ENCODE measurements at places on chromosomes 7 and 10. TPM values are rescaled to one million over a fixed set of nuclear protein-coding genes. Genes with fewer than 3 reads are reported as not detected.

DNA sequence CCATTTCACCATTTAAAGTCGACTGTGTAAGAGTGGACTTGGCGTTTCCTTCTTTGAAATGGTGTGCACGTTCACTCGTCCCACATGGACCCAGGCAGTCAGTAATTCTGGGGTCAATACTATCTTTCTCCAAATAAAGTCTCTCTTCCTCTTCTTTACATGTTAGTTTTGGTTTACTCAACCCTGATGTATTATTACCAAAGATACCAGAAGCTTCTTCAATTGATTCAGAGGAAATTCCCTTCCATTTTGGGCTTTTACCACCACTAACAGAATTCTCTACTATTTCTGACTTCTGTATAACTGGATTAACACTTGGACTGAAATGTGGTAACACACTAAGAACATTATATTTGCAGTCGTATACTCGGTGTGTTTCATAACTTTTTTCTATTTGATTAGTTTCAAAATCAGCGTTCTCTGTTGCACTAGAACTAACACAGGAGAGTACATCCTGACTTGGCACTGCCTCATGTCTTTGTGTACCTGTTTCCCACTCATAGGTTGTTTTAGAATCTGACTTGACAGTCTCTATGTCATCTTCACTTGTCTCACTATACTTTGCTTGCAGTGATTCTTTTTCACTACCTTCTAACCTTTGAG, 60.8 kb downstream of the LARP4B start:
- no peak for DNase-seq

- peak; percentile 66 for DNase-seq
Measured at GRCh38 chr10:27490807-27491206, 13.3 kb upstream of the RAB18 start.

GRCh38 chr7:144404946-144405345, 1.5 kb upstream of the NOBOX start:
- DNase-seq: no peak

GRCh38 chr7:143214789-143215679, 6.8 kb upstream of the TAS2R40 start:
- DNase-seq: peak; percentile 76

DNA sequence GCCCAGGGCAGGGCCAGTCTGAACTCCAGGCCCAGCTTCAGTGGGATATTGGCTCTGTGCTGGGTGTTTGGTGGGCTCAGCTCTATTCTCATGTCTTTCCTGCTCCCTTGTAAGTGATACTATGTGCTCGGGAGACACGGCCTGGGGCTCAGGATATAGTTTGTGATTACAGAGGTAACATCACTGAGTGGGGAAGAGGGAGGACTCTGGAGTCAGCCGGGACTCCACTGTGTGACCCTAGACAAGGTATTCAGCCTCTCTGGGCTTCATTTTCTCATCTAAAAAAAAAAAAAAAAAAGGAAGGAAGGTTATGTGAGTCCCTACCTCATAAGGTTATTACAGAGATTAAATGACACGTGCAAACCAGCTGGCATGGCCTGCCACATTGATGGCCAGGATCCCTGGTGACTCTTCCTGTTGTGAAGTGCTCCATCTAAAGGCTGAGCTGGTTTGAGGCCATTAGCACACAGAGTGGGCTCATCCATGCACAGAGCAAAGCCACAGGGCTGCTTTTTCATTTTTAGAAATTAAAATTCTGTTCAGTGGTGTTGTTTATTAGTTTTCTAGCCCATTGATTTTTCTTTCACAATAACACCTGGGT, 15.7 kb downstream of the SLC13A4 start:
- DNase-seq: peak; percentile 38

DNA sequence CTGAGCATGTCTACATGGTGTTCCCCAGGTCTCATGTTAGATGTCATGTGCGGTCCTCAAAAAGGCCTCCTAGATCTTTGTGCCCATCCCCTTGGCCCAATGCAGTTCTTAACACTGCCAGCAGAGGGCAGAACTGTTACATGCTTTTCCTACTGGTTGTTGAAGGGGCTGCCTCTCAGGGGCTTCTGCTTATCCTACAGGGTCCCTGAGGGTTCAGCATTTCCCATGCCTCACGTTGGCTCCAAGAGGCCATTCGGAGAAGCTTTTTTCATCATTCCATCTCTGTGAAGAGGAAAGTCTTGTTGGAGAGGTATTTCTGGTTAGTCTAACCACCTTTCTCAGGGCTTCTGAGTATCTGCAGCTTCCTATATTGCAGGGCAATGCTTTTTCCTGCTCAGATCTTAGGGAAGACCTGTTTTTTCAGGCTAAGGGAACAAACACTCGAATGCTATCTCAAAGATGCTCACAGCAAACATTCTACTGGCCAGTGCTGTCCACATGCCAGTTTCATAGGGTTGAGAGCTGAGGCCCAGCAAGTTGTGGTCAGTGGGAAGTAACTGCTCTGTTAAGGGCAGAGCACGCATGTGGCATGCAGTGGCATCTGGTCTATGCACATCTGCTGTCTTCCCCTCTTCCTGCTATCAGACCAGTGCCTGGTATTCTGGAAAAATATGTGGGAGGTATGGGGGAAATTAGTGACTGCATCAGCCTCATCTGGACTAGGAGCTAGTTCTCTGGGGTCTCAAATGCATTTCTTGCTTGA, 31.5 kb downstream of the MBL2 start:
- DNase-seq: peak; percentile 16

DNA sequence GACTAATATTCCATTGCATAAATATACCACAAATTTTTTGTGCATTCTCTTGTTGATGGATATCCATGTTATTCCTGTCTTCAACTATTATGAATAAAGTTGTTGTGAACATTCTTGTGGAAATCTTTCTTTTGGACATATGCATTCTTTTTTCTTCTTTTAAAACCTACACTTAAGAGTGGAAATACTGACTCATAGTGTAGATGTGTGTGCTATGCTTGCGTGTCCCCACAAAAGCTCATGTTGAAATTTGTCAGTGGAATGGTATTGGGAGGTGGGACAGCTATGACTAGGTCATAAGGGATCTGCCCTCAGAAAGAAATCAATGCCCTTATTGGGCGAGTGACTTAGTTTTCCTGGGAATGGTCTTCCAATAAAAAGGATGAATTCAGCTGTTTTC, 203.6 kb upstream of the PRSS58 start:
- DNase-seq: peak; percentile 87

GRCh38 chr7:65475734-65476319, 102.2 kb downstream of the ZNF92 start:
- peak; percentile 37 for DNase-seq

DNA sequence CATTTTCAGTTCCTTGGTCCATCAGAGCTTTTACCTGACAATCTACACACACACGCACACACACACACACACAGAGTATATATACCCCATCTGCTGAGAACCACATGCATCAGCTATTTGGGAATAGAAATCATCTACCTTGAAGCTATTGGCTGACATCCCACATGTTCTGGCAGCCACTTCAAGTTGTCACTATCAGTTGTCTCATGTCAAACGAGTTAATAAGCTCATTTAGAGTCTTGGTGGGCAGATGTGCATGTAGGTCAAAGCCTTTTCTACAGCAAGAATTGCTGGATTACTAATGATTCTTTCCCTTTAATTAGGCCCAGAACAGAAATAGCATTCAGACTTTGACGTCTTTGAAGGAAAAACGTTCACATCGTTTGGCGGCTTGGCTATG, 36.8 kb downstream of the COL28A1 start:
- DNase-seq: no peak

DNA sequence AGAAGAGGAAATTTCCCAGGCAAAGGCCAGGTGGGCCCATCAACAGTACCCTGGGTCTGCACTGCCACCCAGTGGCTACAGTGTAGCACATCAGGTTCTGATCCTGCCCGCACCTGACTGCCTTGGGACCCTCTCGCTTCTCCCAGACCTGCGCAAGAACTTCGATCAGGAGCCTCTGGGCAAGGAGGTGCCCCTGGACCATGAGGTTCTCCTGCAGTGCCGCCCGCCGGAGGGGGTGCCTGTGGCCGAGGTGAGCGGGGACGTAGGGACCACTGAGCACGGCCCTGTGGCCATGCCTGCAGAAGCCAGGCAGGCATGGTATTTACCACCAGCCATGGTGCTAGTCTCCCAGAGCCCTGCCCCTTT, 33.9 kb upstream of the SLC29A3 start:
- peak; percentile 29 for DNase-seq

DNA sequence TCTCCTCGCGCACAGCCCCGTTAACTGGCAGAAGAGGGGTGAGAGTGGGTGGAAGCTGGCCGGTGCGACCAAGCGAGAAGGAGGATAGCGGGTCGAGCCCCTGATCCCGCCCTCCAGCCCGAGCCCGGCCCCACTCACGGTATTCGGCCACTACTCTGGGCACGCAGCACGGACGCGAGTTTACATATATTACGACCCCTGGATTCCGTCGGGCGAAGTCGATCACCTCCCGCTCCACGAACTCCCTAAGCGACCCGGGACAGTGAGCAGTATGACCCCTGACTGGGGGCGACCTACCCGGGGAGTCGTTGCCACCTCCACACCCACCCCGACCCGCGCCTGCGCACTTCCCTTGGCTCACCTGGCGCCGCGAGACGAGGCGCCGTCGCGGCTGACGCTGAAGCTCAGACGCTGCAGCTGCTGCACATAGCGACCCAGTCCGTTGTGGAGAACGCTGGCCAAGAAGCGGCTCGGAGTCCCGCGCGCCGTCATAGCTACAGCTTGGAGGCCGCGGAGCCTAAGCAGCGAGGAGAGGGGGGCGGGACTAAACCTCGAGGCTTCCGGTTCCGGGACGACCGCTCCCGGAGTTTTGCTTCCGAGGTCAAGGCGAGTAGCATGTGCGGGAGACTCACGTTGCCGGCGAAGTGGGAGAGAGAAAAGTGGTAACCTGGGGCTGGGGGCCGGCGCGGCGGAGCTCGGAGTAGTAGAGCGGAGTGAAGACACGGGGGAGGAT, at the start of the genes MRPL43 and TWNK:
Gene MRPL43, minus strand, starts transcription at position 546 of the 733 bp plus-strand sequence. Its CDS starts 54 bp downstream, at position 492.
Gene TWNK, plus strand, starts transcription at position 592 of the 733 bp plus-strand sequence. CDS start 668 bp downstream, outside the sequence.
- peak; percentile 69 for DNase-seq

DNA sequence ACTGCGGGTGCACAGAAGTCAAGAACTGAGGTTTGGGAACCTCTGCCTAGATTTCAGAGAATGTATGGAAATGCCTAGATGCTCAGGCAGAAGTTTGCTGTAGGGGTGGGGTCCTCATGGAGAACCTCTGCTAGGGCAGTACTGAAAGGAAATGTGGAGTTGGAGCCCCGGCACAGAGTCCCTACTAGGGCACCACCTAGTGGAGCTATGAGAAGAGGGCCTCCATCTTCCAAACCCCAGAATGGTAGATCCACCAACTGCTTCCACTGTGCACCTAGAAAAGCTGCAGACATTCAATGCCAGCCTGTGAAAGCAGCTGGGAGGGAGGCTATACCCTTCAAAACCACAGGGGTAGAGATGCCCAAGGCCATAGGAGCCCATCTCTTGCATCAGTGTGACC, 1336.0 kb upstream of the CELF2 start:
- DNase-seq: no peak

- no peak for DNase-seq
Measured at GRCh38 chr7:77665161-77665560, 31.1 kb upstream of the RSBN1L start.

GRCh38 chr7:70953331-70953741, 178.6 kb upstream of the GALNT17 start:
- DNase-seq: no peak

DNA sequence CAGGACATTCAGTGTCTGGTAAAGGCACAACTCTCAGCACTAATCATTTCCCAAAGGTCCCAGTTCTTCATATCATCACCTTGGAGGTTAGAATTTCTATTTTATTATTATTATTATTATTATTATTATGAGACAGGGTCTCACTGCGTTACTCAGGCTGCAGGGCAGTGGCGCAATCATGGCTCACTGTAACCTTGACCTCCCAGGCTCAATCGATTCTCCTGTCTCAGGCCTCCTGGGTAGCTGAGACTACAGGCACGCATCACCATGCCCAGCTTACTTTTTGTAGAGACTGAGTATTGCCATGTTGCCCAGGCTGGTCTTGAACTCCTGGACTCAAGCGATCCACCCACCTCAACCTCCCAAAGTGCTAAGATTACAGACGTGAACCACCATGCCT, 91.8 kb upstream of the DOCK1 start:
- DNase-seq: no peak

GRCh38 chr7:11332186-11332864, 358.7 kb downstream of the PHF14 start:
- no peak for DNase-seq

DNA sequence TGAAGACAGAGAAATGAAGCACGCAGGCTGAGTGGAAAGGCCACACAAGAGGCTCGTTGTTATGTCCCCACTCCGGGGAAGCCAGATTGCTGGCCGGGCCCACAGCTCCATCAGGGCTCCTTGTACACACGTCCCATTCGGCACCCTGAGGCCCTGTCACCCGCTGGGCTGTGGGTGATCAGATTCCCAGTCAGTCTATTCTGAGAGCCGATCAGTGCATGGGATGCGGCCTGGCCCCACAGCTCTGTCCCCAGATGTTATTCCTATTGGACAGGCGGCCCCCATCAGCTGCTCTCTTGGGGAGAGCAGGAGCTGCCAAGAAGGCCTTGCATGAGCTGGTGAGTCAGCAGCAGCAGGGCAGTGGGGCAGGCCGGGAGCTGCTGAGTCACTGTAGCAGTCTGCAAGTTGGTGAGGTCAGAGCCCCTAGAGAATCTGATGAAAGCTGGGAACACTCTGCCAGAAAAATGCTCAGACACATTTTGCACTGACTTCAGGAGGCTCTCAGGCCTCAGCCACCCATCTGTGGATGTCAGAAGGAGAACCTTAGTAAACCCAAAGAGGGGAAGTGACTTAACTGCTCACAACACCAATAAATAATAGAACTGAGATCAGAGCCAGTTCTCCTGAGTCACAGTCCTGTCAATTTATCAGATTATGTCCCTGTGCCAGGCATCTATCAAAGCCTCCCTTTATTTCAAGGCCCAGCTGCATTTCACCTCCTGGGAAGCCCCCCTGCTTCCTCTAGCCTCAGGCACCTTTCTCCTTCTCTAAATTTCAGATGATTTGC, 9.4 kb upstream of the PSAP start:
- peak; percentile 99 for DNase-seq

DNA sequence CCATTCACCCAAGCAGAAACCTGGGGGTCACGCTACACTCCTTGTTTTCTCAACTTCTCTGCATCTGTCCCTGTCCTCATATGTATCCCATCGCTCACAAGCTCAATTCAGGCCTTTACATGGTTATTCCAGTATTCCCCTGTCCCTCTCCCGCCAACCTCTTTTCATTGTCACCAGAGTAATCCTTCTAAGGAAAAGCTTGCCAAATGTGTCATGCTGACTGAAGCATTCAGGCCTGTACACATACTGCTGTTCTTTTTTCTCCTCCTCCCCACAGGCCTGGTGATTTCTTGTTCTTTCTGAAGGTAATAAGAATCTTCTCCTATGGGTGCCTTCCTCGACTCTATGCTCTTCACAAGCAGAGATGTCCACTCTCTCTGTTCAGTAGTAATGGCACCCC, 282.2 kb downstream of the PHTF2 start:
- no peak for DNase-seq

CAV2 gene
- total RNA-seq: 74.9 TPM

COL17A1 gene
- 2.6 TPM for total RNA-seq

KAZALD1 gene
- 8.1 TPM for total RNA-seq

GPR146 gene
- total RNA-seq: 1.7 TPM

TFPI2 gene
- 267 TPM for total RNA-seq

FGL2 gene
- total RNA-seq: 0.20 TPM

HMX2 gene
- total RNA-seq: 0.10 TPM

APBB1IP gene
- 6.4 TPM for total RNA-seq

SPACDR gene
- total RNA-seq: 0.39 TPM

SLC13A1 gene
- total RNA-seq: not detected

AOAH gene
- total RNA-seq: not detected

Data from RPMI7951 (cell line).